Natural killer cell treated with Interleukin-12 subunit alpha and Interleukin-12 subunit beta and Interleukin-15 and Interleukin-18, amount 100 ng/mL, for 72 hours (primary cell): ENCODE measurements at places on chromosomes 5 and 9. TPM values are rescaled to one million over a fixed set of nuclear protein-coding genes. Genes with fewer than 3 reads are reported as not detected.

DNA sequence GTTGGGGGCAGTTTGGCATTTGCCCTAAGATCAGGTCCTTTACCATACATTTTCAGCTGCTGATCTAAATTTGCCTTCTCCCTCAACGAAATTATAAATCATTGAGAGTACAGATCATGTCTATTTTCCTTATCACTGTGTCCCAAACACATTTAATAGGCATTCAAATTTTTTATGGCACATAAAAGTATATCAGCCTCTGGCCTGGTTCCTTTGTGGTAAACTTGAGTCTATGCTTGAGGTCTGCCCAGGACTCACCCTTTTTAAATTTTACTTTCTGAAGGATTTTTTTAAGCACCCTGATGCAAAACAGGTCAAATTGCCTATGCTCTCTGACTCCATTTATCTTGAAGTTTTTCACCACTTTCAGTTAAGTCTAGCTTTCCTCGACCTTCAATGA is 163.6 kb upstream of the GRIN3A start:
- no peak for DNase-seq

DNA sequence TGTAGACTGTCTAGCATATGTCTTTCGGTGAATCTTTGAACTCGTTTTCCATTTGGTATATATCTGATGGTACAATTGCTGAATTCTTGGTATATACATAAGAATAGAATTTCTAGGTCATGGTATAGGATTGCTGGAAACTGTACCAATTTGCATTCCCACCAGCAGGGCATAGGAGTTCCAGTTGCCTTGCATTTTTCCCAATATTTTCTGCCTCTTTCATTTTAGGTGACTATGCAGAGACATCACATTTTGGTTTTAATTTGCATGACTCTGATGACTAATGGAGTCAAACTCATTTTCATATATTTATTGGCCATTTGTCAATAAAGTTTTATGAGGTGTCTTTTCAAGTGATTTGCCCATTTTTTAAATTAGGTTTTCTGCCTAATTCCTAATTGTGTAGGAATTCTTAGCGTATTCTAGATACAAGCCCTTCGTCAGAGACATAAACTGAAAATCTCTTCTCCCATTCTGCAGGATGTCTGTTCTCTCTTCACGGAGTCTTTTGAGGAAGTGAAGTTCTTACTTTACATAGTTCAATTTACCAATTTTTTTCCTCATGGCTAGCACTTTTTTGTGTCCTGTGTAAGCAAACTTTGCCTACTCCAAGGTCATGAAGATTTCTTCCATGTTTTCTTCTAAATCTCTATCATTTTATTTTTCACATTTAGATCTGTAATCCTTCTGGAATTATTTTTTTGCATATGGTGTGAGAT is 28.9 kb upstream of the PDCD1LG2 start:
- DNase-seq, result no peak

Gene RASGRF2
- 6.7 TPM for total RNA-seq

Gene LURAP1L
- not detected for total RNA-seq

GRCh38 chr9:98491828-98492227 is 216.9 kb downstream of the GABBR2 start:
- no peak for DNase-seq

Gene NCS1
- total RNA-seq, result 38.1 TPM

GRCh38 chr5:140349244-140349643 is 2.8 kb upstream of the HBEGF start:
- DNase-seq, result no peak

- DNase-seq, result no peak
These were observed 14.2 kb upstream of the CCDC180 start for GRCh38 chr9:97293207-97293721.

GRCh38 chr9:99299211-99300102 is 77.4 kb downstream of the SEC61B start:
- DNase-seq, result no peak
